NCI-H524 (cell line): ENCODE measurements at places on chromosomes 2 and 18.

DNA sequence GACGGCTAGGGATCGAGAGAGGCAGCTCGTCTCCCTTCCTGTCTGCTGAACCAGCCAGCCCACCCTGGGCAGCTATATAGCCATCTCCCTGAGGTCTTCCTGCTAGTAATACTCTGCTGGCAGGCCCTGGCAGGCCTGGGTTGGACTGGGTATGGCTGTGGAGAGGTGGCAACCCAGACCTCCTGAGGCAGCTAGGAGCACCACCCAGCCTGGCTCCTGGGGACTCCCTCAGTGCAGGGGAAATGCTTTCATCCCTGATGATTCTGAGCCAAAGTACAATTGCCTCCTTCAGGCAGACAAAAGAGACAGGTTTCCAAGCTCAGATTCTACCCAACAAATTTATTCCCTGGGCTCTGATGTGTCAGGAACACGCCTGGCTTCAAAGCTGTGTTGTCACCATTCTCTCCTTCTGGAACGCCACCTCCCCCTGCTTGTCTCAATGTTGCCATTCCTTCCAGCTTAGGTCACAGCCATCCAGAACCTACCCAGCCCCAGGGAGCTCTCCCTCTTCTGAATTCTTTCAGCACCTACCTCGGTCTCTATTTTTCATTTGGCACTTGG, 4.7 kb upstream of the DNAJB2 start:
- DNase-seq, result no peak

GRCh38 chr2:71223767-71224333, 3.1 kb downstream of the PAIP2B start:
- peak; percentile 80 for DNase-seq

DNA sequence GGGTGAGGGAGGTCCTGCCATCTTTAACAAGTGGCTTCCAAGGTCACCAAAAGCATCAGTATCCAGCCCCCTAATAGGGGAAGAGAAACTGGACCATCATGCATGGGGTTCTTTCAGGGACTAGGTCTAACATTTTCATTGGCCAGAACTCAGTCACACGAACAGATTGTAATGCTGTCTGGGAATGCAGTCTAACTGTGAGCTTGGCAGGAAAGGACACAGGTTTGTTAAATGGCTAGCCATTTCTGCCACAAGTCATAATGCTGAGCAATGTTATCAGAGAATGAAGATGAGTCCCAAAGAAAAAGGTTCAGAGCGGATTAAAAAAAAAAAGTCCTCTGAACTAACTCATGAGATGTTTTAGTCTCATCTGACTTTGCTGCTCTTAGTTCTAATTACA, 70.9 kb upstream of the TNP1 start:
- no peak for DNase-seq

GRCh38 chr2:163736433-163737189, 803 bp upstream of the FIGN start:
- DNase-seq, result peak; percentile 67

GRCh38 chr2:191601060-191601459, 76.9 kb upstream of the NABP1 start:
- DNase-seq, result no peak

GRCh38 chr2:128317181-128317898, 1.3 kb downstream of the HS6ST1 start:
- DNase-seq, result no peak

DNA sequence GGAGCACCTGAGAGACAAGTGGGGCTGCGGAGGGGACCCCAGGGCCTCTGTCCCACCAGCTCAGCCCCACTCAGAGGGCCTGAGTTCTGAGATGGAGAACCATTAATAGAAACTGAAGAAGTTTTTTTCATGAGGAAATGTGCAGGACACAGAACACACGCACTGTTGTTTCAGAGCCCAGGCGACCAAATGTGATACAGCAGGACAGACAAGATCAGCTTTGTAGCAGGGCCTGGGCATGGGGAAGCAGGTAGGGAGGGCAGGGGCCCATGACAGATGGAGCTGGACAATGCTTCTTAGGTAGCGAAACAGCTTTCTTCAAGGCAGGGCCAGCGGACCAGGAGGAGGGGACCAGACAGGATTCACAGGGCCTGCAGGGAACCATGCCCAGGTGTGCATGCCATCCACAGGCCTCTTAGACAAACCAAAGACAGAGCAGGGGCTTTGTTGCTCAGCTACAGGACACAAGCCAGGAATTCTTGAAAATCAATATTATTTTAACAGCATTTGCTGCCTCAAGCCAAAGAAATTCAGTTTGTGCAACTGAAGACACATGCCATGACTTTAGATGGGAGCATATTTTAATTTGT, 252.8 kb upstream of the GYPC start:
- no peak for DNase-seq
